ENCODE measurements at places on chromosomes 2 and 18.

DNA sequence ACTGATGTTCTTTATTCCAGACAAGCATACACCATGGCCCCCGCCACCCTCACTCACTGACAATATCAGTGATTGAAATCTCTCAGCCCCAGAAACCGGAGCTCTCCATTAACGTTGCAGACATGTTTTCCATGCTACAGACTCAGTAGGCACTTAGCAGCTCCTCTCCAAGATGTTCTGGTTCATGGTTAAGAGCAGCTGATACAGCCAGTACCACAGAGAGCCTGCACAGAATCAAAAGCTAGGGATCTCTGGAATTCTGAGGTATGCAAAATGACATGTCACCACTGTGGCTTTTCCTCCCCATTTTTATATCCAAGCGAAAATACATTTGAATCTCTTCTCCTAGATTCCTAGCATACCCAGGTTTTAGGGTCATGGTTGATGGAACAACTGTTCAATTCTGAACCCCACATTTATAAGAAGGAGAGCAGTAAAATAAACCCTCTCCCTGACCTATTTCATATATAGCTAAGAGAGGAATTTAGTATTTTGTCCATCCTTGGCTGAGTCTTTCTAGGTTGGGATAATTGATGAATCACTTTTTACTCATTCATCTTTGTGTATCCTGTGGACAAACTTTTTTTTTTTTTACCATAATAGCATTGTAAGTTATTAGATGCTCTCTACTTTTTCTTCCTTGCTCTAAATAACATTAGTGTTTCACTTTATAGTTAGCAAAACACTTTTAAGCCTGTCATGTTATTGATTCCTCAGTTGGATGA, 488.4 kb upstream of the PIK3C3 start:
- DNase-seq = no peak

GRCh38 chr2:152811916-152812315, 93.5 kb downstream of the ARL6IP6 start:
- DNase-seq = no peak

DNA sequence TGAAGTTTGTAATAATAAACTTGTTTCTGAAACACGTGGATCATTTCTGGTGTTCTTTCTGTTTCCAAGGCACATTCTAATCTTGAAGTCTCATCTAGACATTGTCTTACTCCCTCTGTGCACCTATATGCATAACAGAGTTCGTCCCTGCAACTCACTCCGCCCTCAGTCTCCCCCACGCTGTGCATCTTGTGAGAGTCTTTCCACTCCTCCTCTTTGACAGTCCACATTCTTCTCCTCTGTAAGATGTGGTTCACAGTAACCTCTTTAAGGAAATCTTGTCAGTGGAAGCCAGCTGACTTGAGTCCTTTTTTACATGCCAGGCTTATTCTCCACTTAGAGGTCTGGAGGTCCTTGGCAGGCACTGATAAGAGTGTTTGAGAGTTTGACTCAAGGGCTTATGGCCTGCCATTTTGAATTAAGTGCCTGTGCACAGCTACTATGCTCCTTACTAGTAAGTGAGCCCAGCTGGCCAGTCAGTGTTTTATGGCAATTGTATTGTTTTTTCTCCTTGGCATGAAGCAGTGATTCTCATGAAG, 108.9 kb upstream of the IL1R2 start:
- no peak for DNase-seq

GRCh38 chr2:172021955-172022354, 22.2 kb downstream of the METAP1D start:
- peak; percentile 74 for DNase-seq

DNA sequence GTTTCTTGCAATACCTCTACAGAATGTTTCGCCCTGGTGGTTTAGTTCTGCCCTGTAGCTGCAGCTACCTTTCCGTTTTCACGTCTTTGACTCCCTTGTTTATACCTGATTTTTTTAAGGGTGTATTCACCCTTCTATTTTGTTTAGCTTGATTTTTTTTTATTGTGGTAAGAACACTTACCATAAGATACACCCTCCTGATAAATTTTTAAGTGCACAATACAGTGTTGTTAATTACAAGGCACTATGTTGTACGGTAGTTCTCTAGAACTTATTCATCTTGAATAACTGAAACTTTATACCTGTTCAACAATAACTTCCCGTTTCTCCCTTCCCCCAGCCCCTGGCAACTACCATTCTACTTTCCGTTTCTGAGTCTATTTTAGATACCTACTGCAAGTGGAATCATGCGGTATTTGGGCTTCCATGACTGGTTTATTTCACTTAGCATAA, 48.9 kb upstream of the NABP1 start:
- no peak for DNase-seq

GRCh38 chr2:214215107-214215506, 195.7 kb upstream of the VWC2L start:
- no peak for DNase-seq

All from fibroblast of gingiva (primary cell).